Activated CD4-positive, alpha-beta T cell treated with anti-CD3 and anti-CD28 coated beads for 36 hours (primary cell): ENCODE measurements at places on chromosomes 7 and 10. TPM values are rescaled to one million over a fixed set of nuclear protein-coding genes. Genes with fewer than 3 reads are reported as not detected.

DNA sequence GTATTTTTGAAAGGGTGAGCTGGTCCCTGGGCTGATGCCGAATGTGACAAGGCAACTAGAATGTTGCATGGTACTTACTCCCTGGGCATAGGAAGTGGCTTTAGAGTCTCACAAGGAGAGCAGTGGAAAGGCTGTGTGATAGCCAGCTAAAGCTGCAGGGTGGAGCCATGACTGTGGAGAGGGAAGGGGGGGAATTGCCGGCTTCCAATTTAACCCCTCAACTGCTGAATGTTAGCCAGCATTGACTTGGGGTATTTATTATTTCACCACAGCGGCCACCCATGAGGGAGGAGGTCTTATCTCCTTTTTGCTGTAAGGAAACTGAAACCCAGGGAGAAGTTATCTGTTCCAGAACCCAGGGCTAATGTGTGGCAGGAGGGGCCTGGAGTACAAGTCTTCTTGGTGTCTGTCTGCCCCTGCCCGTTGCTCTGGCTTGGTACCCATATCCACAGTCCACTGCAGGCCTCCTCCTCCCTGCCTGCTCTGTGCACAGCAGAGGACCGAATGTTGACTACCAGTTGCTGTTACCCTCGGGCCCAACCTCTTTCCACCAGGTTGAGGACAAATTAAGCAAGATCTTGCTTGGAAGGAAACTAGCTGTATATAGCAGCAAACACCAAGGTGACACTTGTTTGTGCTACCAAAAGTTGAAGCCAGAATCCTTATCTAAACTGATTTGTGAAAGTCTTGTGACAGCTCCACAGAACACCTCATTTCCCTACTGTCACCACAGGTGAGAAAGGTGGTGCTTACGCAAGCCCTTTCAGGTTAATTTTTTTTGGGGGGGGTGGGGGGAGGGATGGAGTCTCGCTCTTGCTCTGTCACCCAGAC is 37.6 kb downstream of the WBP1L start:
- no peaks in the 10 kb centered on the region for H3K27me3 ChIP-seq
- no peak overlapping the region for H3K4me3 ChIP-seq
- peaks cover 4% of the 10 kb centered on the region for H3K36me3 ChIP-seq
- DNase-seq = no peak

DNA sequence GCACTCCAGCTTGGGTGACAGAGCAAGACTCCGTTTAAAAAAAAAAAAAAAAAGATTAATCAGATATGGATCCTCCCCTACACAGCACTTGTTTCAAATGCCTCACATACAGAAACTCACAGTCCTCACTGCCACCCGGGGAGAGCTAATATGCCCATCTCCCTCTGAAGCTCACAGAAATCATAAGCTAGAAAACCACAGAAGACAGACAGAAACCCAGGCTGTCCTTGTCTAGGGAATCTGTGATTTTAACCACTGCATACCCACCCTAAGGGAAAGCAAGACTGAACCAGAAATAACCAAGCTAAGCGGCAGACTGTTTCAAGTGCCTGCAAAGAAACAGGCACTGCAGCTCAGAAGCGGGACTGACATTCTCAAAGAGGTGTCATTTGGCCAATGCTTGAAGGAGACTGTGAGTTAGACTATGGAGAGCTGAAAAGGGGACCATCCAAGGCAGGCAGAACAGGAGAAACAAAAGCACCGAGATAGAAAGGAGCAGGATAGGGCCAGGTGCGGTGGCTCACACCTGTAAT is 37.6 kb downstream of the SLC37A3 start:
- peaks cover 30% of the 10 kb centered on the region for H3K4me1 ChIP-seq
- H3K36me3 ChIP-seq = peaks cover 44% of the 10 kb centered on the region
- DNase-seq = no peak
- no peaks in the 10 kb centered on the region for H3K27me3 ChIP-seq
- H3K27ac ChIP-seq = peak overlapping the region; percentile 82
- no peak overlapping the region for H3K4me3 ChIP-seq

GRCh38 chr10:82814635-82815034 is 939.6 kb downstream of the NRG3 start:
- H3K27me3 ChIP-seq = no peaks in the 10 kb centered on the region
- H3K27ac ChIP-seq = no peak overlapping the region
- no peak for DNase-seq
- no peak overlapping the region for H3K4me3 ChIP-seq
- H3K4me1 ChIP-seq = no peaks in the 10 kb centered on the region
- no peaks in the 10 kb centered on the region for H3K36me3 ChIP-seq

Gene PDE6C
- not detected for total RNA-seq

Gene GNAT3
- total RNA-seq = not detected

Gene PAPOLB
- total RNA-seq = not detected

GRCh38 chr7:87474533-87475358 is 734 bp downstream of the ABCB4 start:
- H3K27me3 ChIP-seq = peaks cover 35% of the 10 kb centered on the region
- peaks cover 8% of the 10 kb centered on the region for H3K4me1 ChIP-seq
- H3K27ac ChIP-seq = no peak overlapping the region
- H3K4me3 ChIP-seq = peak overlapping the region; percentile 29

DNA sequence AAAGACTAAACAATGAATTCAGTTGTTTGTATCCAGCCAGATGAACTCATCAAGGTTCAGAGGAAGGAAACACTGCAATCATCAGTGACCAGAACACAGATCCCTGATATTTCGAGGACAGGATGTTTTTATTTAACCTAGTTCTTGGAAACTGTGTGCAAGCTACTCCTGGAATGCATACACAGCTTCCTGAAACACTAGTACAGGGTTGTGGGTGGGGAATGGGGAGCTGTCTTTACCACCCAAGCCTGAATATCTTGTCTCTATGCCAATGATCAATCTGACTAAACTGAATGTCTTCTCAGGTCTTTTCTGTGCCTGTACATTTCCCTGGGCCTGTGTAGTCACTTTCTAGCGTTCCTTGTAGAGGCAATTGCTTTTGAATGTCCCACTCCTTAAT is 374.6 kb downstream of the CALN1 start:
- H3K27me3 ChIP-seq = no peaks in the 10 kb centered on the region
- H3K36me3 ChIP-seq = no peaks in the 10 kb centered on the region
- no peak for DNase-seq
- H3K27ac ChIP-seq = no peak overlapping the region
- no peak overlapping the region for H3K4me3 ChIP-seq
- H3K4me1 ChIP-seq = no peaks in the 10 kb centered on the region

Gene RNF32
- 0.90 TPM for total RNA-seq

GRCh38 chr7:22559829-22560489 is 60.0 kb upstream of the STEAP1B start:
- no peaks in the 10 kb centered on the region for H3K36me3 ChIP-seq
- H3K27me3 ChIP-seq = peaks cover 16% of the 10 kb centered on the region
- H3K4me1 ChIP-seq = peaks cover 37% of the 10 kb centered on the region
- DNase-seq = peak; percentile 82

- H3K36me3 ChIP-seq = no peaks in the 10 kb centered on the region
- H3K4me3 ChIP-seq = no peak overlapping the region
- H3K27ac ChIP-seq = no peak overlapping the region
- peaks cover 14% of the 10 kb centered on the region for H3K27me3 ChIP-seq
- DNase-seq = peak; percentile 13
Observed at GRCh38 chr7:98323597-98324322, 42.3 kb downstream of the BRI3 start.

DNA sequence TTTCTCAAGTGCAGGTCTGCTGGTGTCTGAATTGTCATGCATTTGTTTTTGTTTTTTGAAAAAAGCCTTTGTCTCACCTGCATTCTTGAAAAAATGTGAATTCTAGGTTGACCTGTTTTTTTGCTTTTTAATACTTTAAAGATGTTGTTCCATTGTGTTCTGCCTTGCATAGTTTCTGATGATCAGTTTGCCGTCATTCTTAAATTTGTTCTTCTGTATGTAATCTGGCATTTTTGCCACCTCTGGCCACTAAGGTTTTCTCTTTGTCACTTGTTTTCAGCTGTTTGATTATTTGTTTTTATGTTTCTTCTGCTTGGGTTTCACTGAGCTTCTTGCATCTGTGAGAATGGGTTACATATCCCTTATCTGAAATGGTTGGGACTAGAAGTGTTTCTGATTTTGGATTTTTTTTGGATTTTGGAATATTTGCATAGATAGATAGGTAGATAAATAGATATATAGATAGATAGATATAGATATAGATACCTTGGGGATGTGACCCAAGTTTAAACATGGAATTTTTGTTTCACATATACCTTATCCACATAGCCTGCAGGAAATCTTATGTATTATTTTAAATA is 16.5 kb downstream of the MGMT start:
- H3K27me3 ChIP-seq = no peaks in the 10 kb centered on the region
- H3K4me3 ChIP-seq = no peak overlapping the region
- no peak for DNase-seq
- no peaks in the 10 kb centered on the region for H3K4me1 ChIP-seq

Gene TMEM178B
- total RNA-seq = 0.23 TPM

DNA sequence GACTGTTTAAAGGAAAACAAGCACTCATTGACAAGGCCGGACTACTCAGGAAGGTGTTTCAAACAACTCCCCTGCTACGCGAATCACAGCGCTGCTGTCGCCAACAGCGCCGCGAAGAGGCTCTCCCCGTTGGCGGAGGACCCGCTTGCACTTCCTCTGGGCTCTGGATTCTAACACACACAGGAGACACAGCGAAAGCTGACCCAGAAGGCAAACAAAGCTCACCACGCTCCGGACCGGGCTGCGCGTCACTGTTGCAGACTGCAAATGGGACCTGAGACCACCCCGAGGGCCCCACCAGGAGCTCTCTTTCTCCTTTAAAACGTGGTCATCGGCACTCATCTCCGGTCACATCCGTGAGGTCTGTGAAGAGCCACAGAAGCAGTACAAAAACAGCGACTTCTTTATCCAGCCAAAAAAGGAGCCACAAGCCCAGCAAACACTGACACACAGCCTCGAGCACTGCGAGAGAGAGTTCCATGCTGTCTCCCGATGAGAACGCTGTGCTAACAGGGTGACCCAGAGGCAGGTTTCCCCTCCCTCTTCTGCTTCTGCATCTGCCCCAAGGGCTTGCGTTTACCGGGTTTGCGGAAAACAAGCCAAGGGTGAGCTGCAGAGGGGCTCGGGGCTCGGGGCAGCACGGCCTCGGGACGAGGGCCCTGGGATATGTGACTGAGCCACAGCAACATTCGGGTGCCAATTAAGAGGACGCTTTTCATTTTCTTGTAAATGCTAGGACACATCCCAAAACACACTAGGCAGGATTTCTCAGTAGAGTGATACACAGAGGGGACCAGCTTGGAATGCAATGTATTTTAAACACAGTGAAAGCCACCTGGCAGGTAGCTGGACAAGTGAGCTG is 41.3 kb downstream of the AMZ1 start:
- DNase-seq = no peak
- H3K4me3 ChIP-seq = no peak overlapping the region
- peaks cover 12% of the 10 kb centered on the region for H3K36me3 ChIP-seq
- H3K27me3 ChIP-seq = no peaks in the 10 kb centered on the region
- H3K27ac ChIP-seq = no peak overlapping the region

GRCh38 chr7:150778738-150779301 is 21.3 kb downstream of the TMEM176B start:
- no peak overlapping the region for H3K27ac ChIP-seq
- peaks cover 4% of the 10 kb centered on the region for H3K36me3 ChIP-seq
- H3K27me3 ChIP-seq = peaks cover 3% of the 10 kb centered on the region
- H3K4me1 ChIP-seq = peaks cover 4% of the 10 kb centered on the region

- no peaks in the 10 kb centered on the region for H3K36me3 ChIP-seq
- no peaks in the 10 kb centered on the region for H3K27me3 ChIP-seq
- no peak for DNase-seq
- H3K4me1 ChIP-seq = no peaks in the 10 kb centered on the region
- no peak overlapping the region for H3K27ac ChIP-seq
Observed at GRCh38 chr7:123283373-123283772, 83.6 kb upstream of the SLC13A1 start.

- H3K4me3 ChIP-seq = no peak overlapping the region
- peaks cover 11% of the 10 kb centered on the region for H3K4me1 ChIP-seq
- H3K27me3 ChIP-seq = no peaks in the 10 kb centered on the region
- peaks cover 23% of the 10 kb centered on the region for H3K36me3 ChIP-seq
- DNase-seq = no peak
- H3K27ac ChIP-seq = no peak overlapping the region
Observed at GRCh38 chr10:119116326-119116951, 12.5 kb downstream of the DENND10 start.
